ENCODE measurements at places on chromosomes 6 and 20. TPM values are rescaled to one million over a fixed set of nuclear protein-coding genes. Genes with fewer than 3 reads are reported as not detected.

DNA sequence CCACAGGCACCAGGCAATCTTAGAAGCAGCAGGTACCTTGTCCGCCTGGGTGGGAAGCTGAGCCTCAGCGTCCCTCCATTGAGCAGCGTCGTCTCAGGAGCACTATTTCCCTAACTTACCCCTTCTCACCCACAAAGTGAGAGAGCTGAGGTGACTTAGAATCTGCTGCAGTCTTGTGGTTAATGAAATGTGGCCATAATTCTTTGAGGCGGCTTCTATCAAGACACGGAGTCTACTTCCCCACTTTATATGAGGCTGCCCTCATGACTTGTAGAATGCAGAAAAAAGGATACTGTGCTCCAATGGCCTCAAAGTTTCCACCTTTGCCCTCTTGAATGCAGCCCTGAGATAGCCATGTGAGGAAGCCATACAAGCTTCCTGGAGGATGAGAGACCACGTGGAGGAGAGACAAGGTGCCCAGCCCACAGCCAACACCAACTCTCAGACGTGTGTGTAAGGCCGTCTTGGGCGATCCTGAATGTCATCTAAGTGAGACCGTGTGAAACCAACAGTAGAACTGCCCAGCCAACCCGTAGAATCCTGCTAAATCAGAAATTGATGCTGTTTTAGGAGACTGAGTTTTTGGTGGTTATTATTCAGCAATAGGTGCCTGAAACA, 9.1 kb upstream of the TAGAP start:
- DNase-seq, result no peak

DNA sequence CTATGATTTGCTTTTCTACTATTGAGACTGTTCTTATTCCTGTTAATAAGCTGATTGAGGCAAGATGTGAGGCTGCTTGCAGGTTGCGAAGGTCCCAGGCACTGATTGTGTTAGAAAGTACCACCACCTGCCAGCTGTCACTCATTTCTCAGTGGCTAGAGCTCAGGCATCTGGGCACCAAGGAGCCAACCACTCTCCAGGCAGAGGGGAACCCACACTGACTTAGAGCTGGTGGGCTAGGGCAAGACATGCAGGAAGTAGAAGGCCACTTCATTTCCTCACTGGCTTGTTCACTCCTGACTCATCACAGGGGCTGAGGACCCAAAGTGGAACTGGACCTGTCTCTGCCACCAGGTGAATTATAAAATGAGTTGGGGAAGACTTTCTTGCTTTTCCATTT, 7.8 kb upstream of the DLL1 start:
- no peak for DNase-seq

DNA sequence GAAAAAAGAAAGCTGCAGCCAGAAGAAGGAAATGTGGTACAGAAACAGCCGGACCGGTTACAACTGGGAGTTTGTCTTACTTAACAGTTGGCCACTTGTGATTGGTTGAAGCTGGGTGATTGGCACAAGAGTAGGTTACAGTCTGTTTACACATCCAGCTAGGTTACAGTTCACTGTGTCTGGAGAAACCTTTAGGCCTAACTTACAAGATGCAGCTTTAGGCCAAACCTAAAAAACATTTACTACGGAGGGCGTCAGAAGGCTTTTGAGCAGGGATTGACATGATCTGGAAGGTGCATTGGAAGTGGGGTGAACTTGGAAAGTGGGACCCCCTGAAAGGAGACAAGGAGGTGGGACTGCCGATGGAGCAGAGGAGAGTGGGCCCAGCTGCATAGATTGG, 122.3 kb downstream of the BANF2 start:
- peak; percentile 74 for DNase-seq

GRCh38 chr6:116349216-116349615, 21.5 kb upstream of the DSE start:
- no peak for DNase-seq

- no peak for DNase-seq
Observed at GRCh38 chr6:37316071-37316470, 37.7 kb upstream of the RNF8 start.

DNA sequence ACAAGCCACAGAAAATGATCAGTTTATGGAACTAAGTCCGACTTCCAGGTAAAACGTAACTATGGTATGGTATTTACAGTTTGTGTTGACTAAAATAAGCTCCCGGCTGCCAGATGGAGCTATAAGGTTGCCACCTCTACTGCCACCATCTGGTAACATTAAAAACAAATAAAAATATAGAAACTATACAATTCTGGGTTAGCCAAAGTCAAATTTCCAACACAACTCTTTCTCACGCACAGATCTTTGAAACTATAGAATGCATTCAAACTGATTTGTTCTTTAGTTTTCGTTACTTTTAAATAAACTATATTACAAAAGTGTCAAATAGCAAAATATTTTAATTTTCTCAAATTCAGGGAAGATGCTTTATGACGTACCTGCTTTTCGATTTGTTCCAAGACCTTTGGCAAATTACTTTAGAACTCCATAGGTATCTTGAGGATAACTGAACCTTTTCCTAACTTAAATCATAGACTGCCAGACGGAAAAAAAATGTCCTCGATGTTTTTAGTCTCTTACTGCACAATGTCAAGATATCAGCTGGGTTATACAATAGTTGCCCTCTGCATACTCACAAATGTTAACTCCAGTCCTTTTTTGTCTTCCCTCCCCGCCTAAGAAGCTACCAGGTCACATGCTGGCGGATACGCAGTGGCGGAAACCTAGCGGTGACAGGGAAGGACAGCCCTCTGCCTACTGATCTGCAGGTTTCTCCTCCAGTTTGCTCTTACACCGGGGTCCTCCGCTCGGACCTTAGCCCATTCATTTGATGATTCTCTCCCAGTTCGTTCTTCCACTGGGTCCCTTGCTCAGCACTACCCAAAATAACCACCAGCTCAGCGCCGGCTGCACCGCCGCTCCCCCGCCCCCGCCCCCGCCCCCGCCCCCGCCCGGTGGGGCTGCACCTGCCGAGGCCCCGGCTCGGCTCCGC, 888 bp downstream of the SLC17A5 start:
- peak; percentile 62 for DNase-seq

DNA sequence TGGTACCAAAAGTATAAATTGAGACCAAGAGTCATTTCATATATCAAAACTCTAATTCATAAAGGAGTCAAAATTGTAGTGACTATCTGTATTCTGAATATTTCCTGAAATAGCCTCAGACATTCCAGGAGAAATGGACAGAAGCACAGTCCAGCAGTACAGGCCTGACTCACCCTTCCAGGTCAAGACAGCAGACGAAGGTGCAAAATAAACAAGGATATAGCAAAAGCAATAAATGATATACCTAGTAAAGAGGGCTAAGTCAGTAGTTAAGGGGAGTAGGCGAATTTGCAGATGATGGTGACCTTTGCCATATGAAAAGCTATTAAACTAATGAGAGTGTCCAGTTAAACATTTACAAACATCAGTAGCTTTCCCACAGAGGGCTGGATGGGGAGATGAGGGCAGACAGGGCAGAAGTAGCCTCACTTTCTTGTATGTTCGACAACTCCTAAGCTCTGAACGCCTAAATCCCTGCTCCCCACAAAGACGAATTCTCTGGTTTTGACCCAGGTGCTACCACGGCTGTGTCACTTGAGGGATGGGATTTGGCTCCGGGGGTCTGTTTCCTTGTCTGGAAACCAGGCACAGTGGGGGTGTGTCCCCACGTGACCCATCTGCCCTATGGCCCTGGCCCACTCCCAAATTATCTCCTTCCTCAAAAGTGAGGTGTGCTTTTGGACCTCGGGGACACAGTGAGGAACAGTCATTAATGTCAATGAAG, 3.6 kb upstream of the SLC52A3 start:
- no peak for DNase-seq

DNA sequence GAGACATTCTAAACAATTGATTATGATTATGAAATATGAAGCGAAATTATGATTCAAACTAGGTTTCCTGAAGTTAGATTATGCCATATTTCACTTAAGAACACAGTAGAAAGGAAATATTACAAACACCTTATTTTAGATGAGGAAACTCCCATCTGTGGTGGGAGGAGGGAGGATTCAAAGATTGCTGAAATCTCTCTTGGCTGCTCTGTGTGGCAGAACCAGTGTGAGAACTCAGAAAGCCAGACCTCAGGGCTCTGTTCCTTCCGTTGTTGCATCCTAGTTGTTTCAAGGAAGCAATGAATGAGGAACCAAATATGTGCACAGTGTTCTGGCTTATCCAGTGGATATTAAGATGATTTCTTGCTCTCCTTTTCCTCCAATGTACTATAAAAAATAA, 2.1 kb downstream of the TAAR5 start:
- DNase-seq, result no peak

DNA sequence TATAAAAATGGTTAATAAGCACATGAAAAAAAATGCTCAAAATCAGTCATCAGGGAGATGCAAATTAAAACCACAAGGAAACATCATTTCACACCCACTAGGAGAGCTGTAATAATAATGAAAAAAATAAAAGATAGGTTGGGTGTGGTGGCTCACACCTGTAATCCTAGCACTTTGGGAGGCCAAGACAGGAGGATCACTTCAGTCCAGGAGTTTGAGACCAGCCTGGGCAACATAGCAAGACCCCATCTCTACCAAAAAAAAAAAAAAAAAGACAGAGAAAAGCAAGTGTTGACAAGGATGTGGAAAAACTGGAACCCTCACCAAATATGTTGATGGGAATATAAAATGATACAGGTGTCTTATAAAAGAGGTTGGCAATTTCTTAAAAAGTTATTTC, 3.0 kb upstream of the MYLK4 start:
- no peak for DNase-seq

DNA sequence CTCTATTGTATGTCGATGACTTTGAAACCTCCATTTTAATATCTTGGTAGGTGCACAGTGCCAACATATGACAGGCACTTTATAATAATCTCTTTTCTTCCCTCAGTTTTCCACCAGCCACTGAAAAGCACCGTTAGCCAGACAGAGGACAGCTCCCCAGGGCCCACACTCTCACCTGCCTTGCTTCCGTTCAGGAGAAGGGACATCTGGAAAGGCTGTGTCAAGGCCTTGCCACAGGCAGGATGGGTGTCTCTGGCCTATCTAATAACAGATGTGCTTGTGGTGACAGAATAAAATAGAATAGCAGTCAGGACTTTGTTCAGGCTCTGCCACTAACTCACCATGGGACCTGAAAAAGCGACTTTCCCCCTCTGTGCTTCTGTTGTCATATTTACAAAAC, 75.5 kb upstream of the CCDC167 start:
- DNase-seq, result no peak

DNA sequence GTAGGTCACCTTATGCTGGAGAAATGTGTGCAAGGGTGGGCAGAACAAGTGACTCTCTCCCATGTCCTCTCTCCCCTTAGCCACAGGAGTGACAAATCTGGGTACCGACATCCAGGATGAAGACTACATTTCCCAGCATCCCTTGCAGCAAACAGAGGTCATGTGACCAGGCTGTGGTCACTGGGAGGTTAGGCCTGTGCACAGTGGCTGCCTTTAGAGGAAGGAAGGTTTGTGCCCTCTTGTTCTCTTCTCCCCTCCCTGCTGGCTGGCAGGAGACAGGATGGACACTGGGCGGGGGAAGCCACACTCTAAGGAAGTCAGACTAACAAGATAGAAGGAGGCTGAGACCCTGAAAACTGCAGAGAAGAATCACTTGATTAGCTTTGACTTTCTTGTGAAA, 360.2 kb downstream of the PREX1 start:
- peak; percentile 14 for DNase-seq

DNA sequence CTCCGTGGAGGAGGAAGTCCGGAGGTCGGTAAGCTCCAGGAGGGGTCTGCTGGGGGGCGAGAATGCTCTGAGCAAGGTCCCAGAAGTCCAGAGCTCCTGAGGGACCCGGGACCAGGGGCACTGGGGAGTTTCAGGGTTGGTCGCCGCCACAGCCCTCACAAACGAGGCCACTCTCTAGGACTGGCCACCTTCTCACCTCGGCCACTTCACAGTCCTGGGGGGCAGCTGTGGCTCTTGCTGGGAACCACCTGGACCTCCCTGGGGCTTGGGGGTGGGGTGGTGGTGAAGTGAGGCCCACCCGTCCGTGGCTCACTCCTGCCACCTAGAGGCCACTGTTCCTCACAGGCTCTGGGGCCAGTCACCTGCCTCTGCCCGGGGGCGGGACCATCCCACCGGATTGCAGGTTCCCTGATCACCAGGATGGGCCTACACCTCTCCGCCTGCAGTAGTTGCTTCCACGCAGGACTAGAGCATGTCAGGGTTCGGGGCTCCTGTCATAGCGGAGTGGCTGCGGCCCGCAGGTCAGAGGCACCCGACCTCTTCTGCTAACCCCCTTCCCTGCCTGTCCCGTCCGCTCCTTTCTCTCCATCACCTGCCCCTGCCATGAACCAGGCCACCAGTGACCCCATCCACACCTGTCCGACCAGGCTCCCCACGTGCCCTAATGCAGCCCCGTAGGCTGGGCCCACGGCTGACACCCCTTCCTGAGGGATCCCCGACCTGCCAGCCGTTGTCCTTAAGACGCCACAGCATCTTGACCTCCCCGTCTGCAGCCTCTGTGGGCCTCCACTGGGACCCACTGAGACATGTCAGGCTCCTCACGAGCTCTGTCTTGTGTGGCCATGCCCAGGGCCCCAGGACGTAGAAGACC, 5.1 kb upstream of the TCEA2 start:
- DNase-seq, result peak; percentile 59

GRCh38 chr6:99331531-99331930, 17.9 kb downstream of the FAXC start:
- DNase-seq, result no peak

- DNase-seq, result no peak
Observed at GRCh38 chr20:3995749-3996320, 19.5 kb downstream of the RNF24 start.

DNA sequence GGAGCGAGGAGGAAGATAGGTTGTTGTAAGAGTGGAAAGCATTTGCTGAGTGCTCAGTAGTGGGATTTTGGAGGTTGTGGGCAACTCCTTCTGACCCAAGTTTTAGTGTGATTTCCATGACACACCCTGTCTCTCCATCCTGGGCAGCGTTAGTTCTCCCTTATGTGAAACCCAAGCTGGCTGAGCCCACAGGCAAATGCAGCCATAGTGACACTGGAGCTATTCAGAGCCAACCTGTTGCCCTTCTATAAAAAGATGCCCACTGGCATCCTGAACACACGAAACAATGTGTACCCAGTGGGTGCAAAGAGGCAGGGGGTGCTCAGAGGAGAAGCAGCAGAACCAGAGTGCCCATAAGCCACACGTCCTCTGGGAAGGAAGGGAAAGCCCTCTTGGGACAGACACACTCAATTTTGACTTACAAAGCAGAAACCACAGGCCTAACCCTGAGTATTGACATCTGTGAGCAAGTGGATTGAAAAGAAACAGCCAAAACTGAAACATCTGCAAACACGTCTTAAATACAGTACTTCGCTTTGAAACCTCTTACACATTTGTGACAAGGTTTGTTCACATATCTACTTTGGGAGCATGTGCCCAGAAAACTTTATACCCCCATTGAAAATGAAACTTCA, 54.6 kb downstream of the BPIFB1 start:
- no peak for DNase-seq

- DNase-seq, result no peak
Observed at GRCh38 chr6:147173675-147174308, 30.4 kb upstream of the STXBP5 start.

Gene WFDC5
- not detected for total RNA-seq

Gene ANGPT4
- 1.3 TPM for total RNA-seq

Gene MCHR2
- not detected for total RNA-seq

Gene TRAPPC3L
- 0.17 TPM for total RNA-seq

Gene BCAS1
- total RNA-seq, result not detected

Gene CTCFL
- not detected for total RNA-seq

Gene TTLL9
- 0.27 TPM for total RNA-seq

Gene BMP2
- total RNA-seq, result 1.1 TPM

Gene PLCG1
- total RNA-seq, result 29.3 TPM

All from H4 (cell line).